ENCODE measurements at places on chromosomes 16 and 17.

DNA sequence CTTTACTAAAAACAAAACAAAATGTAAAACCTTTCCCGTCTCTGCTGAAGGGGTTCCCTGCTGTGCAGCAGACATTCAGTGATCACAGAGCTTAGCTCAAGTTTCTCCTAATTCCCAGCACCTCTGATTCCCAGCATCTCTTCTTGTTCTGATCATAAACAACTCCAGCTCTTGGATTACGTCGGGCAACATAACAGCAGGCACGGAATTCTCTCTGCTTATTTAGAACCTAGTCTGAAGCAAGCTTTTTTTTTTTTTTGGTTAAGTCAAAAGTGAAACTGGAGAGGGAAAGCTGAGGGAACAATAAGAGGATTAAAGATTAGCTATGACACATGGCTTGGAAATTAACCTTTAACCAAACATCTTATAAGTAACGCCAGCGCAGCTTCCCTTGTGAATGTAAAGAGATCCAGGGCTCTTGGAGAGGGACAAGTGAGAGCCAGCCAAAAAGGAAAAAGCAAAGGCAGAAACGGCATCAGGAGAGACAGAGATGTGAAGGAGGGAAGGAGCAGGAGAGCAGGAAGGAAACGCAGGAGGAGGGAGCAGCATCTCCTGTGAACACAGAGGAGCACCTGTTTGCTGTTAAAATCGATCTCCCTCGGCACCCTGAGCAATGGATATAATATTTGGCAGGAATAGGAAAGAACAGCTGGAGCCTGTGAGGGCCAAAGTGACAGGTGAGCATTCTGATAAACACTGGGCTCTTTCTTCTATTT is at the start of gene BCO1:
Gene BCO1, plus strand, starts transcription at position 394 of the 716 bp plus-strand sequence. Its CDS starts 220 bp downstream, at position 614.
- peak; percentile 17 for DNase-seq

DNA sequence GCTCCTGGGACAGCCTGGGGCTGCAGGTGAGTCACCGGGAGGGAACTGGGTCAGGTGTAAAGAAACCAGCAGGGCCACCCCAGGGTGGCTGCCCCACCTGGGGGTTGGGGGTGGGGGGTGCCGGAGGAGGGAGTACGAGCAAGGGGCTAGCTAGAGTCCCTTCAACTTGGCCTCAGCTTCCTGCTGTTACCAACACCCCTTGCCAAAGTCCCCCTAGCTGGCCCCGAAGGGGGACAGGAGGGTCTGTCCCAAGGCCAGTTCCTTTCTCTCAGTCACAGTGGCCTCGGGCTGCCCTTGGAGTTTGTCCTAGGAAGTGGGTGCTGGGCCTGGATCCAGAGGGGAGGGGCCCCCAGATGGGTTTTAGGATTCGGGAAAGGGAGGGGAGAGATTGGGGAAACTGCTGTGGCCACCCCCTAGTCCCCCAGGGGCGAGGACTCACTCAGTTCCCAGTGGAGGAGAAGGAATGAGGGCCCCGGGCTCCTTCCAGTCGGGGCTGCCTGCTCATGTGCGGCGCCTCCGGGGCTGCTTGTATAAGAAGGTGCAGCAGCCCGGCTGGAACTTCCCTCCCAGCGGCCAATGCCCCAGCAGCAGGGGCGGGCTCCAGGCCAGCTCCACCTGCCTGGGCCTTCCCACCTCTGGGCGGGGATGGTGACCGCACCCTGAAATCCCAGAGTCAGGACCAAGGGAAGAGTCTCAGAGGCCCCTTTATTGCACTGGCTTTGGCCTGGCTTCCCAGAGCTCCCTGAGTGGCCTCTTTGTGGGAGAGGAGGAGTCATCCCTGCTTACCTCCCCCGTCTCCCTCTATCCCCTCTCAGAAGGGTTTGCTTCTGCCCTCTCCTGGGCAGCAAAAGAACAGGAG is 7.3 kb downstream of the ARHGAP27 start:
- peak; percentile 10 for DNase-seq

GRCh38 chr16:67445441-67445912 is 14.6 kb downstream of the HSD11B2 start:
- no peak for DNase-seq

DNA sequence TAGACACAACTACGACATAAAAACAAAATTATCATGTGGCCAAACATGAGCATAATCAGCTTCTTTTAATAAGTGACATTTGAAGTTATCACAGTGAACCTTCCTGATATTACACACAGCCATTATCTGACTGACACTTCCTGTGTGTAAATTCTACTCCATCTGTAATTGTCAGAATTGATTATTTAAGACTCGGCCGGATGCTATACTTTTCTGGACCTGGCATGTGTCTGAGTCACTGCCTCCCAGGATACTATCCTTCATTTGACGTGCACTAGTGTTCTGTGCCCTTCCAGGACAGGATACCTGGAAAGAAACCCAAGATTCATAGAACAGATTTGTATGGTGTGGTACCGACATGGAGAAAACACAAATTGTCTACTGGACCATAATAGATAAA is 242.0 kb downstream of the HS3ST3A1 start:
- DNase-seq, result no peak

DNA sequence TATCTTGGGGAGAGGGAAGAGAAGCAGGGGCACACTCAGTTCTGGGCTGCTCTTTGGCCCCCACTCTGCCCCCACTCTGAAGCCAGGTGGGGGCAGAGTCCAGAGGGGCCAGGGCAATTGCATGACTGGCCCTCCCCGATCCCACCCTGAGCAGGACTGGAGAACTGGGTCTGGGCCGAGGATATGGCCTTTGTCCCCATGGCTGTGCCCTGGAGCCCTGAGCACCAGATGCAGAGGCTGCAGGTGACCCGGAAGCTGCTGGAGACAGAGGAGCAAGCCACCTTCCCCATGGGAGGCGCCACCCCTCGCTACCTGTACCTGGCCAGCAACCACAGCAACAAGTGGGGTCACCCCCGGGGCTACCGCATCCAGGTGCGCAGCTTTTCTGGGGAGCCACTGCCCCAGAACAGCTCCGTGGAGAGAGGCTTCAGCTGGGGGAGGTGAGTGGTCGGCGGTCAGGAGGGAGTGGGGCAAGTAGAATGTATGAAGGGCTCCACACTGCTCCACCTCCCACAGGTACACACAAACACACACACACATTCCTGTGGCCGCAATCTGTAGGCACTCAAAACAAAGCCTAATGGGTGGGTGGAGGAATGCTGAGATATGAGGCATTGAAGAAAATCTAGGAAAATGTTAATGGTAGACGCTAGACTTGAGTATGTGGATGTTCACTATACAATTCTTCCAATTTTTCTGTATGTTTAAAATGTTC is 21.4 kb downstream of the AOC3 start:
- no peak for DNase-seq

GRCh38 chr17:15409721-15410250 is 57.6 kb downstream of the CDRT4 start:
- peak; percentile 87 for DNase-seq

- DNase-seq, result peak; percentile 29
Measured at GRCh38 chr16:66696669-66697630, at the start of gene CMTM4. Gene CMTM4 (minus strand): TSS chr16:66696743. CDS start chr16:66696525, 218 bp downstream.

Data from AG09309 (cell line).